Left lung (tissue), 14 donors: ENCODE measurements at places on chromosomes 3 and 15. TPM values are rescaled to one million over a fixed set of nuclear protein-coding genes. Genes with fewer than 3 reads are reported as not detected.
A peak's percentile ranks its signal among the peaks of the same experiment; 100 is the strongest.

GRCh38 chr15:20358066-20358778, 183.4 kb downstream of the GOLGA6L6 start:
- DNase-seq = no peak
- no peaks in the 10 kb centered on the region for H3K4me1 ChIP-seq
- no peaks in the 10 kb centered on the region for H3K36me3 ChIP-seq

DNA sequence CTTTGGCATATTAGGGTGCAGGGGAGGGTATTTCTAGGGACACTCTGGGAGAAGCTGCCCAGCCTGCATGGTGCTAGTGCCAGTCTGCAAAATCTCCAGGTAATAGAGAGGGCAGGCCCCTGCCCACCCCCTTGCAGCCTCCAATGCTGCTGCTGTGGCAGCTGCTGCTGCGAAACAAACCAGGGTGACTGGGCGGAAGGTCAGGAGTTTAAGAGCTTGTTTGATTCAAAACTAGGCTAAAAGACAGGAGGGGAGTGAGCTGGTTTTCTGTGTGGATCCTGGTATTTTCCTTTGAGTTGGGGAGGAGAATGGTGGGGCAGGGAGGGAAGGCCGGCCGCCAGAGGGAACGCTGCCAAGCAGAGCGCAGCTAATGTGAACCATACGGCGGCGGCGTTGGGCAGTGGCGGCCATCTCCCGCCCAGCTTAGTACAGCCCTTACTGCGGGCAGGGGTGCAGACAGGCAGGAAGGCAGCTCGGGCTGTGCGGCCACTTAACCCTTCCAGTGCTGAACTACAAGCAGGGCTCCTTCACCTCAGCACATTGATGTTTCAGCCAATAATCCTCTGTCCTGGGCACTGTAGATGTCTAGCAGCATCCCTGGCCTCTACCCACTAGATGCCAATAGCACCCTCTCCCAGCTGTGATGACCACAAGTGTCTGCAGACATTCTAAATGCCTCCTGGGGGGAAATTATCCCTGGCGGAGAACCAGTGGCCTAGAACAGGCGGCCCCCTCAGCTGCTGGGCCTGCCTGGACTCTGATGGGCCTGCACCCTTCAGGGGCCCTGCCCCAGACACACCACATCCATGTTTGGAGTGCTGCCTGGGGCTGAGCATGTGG, 125.7 kb downstream of the EEFSEC start:
- no peaks in the 10 kb centered on the region for H3K27me3 ChIP-seq
- H3K27ac ChIP-seq = no peak overlapping the region
- H3K4me1 ChIP-seq = peaks cover 15% of the 10 kb centered on the region
- peaks cover 8% of the 10 kb centered on the region for H3K36me3 ChIP-seq
- H3K4me3 ChIP-seq = no peak overlapping the region
- DNase-seq = peak; percentile 90

GRCh38 chr3:129651435-129652202, 45.1 kb upstream of the PLXND1 start:
- no peaks in the 10 kb centered on the region for H3K36me3 ChIP-seq
- DNase-seq = no peak
- no peak overlapping the region for H3K4me3 ChIP-seq
- H3K27me3 ChIP-seq = no peaks in the 10 kb centered on the region

- H3K4me1 ChIP-seq = no peaks in the 10 kb centered on the region
- H3K27me3 ChIP-seq = no peaks in the 10 kb centered on the region
- no peak overlapping the region for H3K27ac ChIP-seq
- DNase-seq = no peak
Measured at GRCh38 chr3:168883145-168883544, 780.4 kb downstream of the MECOM start.

DNA sequence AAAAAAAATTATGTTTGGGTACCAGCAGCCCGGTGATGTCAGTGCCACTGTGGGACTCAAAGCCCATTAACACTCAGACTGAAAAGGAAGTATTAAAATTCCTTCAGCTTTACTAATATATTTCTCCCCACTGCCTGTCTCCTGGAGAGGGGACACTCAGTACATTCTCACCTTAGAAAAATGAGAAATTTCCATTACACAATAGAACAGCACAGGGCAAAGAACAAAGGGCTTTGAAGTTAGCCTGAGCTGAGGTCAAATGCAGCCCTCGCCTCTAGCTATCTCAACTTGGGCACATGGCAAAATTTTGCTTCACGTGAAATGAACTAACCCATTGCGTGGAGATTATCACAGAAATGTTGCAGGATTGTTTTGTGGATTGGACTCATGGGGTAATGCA, 80.8 kb downstream of the RARB start:
- no peaks in the 10 kb centered on the region for H3K4me1 ChIP-seq
- DNase-seq = no peak
- H3K27me3 ChIP-seq = no peaks in the 10 kb centered on the region
- no peak overlapping the region for H3K27ac ChIP-seq
- no peaks in the 10 kb centered on the region for H3K36me3 ChIP-seq

GRCh38 chr15:63494408-63494807, 10.0 kb upstream of the USP3 start:
- peak overlapping the region; percentile 24 for H3K4me3 ChIP-seq
- no peak for DNase-seq
- no peaks in the 10 kb centered on the region for H3K27me3 ChIP-seq
- peak overlapping the region; percentile 100 for H3K27ac ChIP-seq
- H3K36me3 ChIP-seq = no peaks in the 10 kb centered on the region
- peaks cover 12% of the 10 kb centered on the region for H3K4me1 ChIP-seq

GRCh38 chr15:98719137-98719740, 70.9 kb downstream of the IGF1R start:
- H3K27me3 ChIP-seq = no peaks in the 10 kb centered on the region
- DNase-seq = no peak
- no peaks in the 10 kb centered on the region for H3K36me3 ChIP-seq
- H3K4me3 ChIP-seq = no peak overlapping the region
- peaks cover 34% of the 10 kb centered on the region for H3K4me1 ChIP-seq
- no peak overlapping the region for H3K27ac ChIP-seq

GRCh38 chr3:15269091-15269989, 63.0 kb downstream of the SH3BP5 start:
- H3K27ac ChIP-seq = peak overlapping the region; percentile 44
- peak; percentile 96 for DNase-seq
- H3K4me1 ChIP-seq = peaks cover 80% of the 10 kb centered on the region
- peaks cover 19% of the 10 kb centered on the region for H3K36me3 ChIP-seq
- no peaks in the 10 kb centered on the region for H3K27me3 ChIP-seq
- no peak overlapping the region for H3K4me3 ChIP-seq

- H3K4me1 ChIP-seq = peaks cover 19% of the 10 kb centered on the region
- no peak overlapping the region for H3K4me3 ChIP-seq
- H3K27me3 ChIP-seq = no peaks in the 10 kb centered on the region
- H3K36me3 ChIP-seq = no peaks in the 10 kb centered on the region
- H3K27ac ChIP-seq = no peak overlapping the region
- DNase-seq = peak; percentile 73
Measured at GRCh38 chr15:76150971-76151598, 91.3 kb downstream of the TMEM266 start.

GRCh38 chr15:33089878-33090757, 104.4 kb downstream of the FMN1 start:
- H3K27me3 ChIP-seq = no peaks in the 10 kb centered on the region
- peaks cover 3% of the 10 kb centered on the region for H3K4me1 ChIP-seq
- no peak overlapping the region for H3K4me3 ChIP-seq
- no peak overlapping the region for H3K27ac ChIP-seq

DNA sequence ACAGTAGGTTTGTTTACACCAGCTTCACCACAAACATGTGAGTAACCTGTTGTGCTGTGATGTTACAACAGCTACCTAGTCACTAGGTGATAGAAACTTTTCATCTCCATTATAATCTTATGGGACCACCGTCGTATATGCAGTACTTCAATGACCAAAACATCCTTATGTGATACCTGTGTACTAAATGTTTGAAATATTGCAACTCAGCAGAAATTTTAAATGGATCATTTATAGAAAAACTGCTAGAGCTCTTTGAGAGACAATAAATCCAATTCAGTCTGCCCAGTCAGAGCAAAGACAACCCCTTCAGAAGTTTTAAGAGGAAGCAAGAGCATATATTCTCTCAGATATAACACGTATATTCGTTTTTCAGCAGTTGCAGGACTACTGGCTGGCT, 73.4 kb downstream of the THBS1 start:
- H3K4me3 ChIP-seq = no peak overlapping the region
- no peak for DNase-seq
- H3K27ac ChIP-seq = no peak overlapping the region
- H3K36me3 ChIP-seq = no peaks in the 10 kb centered on the region

DNA sequence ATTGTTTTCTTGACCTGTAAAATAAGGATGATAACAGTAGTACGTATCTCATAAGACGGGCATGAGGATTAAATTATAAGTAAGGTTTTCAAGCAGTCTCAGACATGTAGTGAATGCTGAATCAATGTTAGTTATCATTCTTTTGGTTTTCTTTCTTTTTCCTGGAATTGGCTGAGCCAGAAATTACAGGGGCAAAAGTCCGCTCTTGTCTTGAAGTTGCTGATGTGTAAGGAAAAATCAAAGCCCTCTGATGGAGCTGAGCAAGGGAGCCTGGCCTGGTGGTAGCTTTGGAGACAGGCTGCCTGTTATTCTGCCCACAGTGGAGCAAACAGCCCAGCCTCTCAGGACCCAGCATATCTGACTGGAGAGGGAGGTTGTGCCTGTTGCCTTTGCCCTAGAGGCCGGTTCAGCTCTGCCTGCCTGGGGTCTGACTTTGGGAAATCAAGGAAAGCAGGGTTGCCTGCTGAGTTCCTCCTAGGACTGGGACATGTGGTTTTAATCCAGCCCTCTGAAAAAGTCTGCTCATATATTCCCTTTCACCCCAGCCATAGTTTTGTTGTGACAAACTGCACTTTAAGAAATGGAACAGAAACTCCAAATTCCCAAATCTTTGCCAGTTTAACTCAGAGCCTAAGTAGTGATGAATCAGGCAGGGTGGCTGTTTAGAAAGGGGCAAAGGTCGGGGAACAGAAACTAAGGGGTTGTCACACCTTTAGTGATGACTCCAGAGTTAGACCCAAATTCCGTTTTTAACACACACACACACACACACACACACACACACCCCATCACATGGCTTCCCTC, 40.1 kb downstream of the GASK1A start:
- H3K27me3 ChIP-seq = no peaks in the 10 kb centered on the region
- DNase-seq = no peak
- H3K36me3 ChIP-seq = no peaks in the 10 kb centered on the region
- no peak overlapping the region for H3K27ac ChIP-seq
- no peak overlapping the region for H3K4me3 ChIP-seq

The ALDH1A3 gene
- 1.3 TPM for polyA plus RNA-seq

The SERPINI2 gene
- 2.3 TPM for polyA plus RNA-seq

The NR1I2 gene
- 0.41 TPM for polyA plus RNA-seq

The MELTF gene
- polyA plus RNA-seq = 5.9 TPM

The OR4F15 gene
- not detected for polyA plus RNA-seq

The PLSCR2 gene
- polyA plus RNA-seq = 0.74 TPM

The PXK gene
- 32.3 TPM for polyA plus RNA-seq
